ENCODE measurements at places on chromosomes 2 and 18. TPM values are rescaled to one million over a fixed set of nuclear protein-coding genes. Genes with fewer than 3 reads are reported as not detected.

DNA sequence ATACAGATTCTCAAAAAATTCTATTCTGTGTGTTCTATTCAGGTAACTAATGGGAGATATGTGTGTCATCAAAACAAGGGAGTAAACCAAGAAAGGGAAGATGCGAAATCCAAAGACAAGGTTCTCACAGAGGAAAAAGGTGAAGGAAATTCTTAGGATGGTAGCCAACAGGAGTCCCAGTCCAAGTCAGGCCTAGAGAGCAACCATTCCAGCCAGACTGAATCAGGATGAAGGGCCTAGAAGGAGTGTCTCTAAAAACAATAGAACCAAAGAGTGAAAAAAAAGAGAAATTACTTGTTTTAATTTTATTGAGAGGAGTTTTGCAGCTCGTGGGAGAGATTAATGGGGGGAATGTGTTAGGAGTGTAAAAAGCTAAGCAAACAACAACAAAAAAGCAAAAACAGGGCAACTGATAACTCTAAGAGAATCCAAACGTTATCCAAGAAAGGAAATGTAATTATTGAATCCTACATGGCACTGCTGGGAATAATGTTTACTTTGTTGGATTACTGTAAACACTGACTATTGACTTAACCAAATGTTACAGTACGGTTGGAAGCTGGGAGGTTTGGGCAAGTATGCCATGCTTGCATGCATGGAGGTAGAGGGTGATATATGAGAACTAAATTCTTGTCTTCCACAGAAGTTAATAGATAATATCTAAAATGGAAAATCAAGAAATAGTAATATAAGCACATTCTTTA, 12.3 kb downstream of the MAP3K20 start:
- no peak for DNase-seq

GRCh38 chr2:63993871-63994270, 25.4 kb downstream of the VPS54 start:
- peak; percentile 24 for DNase-seq

Gene SERPINB12
- not detected for total RNA-seq

Gene LRATD1
- total RNA-seq, result not detected

Measured in CD8-positive, alpha-beta memory T cell (primary cell).